Right lobe of liver (tissue), 6 donors: ENCODE measurements at places on chromosomes 13 and 19. TPM values are rescaled to one million over a fixed set of nuclear protein-coding genes. Genes with fewer than 3 reads are reported as not detected.

GRCh38 chr13:44303681-44304432 lies 69.8 kb upstream of the SERP2 start:
- no peak for DNase-seq
- no peaks in the 10 kb centered on the region for H3K36me3 ChIP-seq
- H3K4me3 ChIP-seq: no peak overlapping the region
- H3K27ac ChIP-seq: no peak overlapping the region
- H3K4me1 ChIP-seq: peaks cover 29% of the 10 kb centered on the region
- no peaks in the 10 kb centered on the region for H3K27me3 ChIP-seq

Gene ALKBH6
- 12.0 TPM for total RNA-seq

Gene JAK3
- total RNA-seq: 1.1 TPM

DNA sequence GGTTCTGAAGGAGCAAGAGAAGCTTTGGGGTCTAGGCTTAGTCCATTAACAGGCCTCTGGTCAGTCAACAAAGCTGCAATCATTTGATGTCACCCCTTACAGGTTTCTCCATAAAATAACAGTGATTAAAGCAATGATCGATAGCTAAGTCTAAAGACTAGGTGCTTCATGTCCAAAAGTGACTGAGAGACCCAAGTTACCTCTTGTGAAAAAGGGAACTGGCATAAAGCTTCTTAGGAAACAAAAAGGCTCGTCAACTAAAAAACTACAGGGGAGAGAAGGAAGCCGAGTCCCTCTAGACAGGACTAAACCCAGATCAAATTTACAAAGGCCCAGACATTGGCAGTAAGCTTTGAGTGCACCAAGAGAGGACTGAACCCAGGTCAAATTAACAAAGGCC lies 2.2 kb downstream of the DCUN1D2 start:
- no peak for DNase-seq
- no peak overlapping the region for H3K27ac ChIP-seq
- no peaks in the 10 kb centered on the region for H3K36me3 ChIP-seq
- H3K27me3 ChIP-seq: no peaks in the 10 kb centered on the region

DNA sequence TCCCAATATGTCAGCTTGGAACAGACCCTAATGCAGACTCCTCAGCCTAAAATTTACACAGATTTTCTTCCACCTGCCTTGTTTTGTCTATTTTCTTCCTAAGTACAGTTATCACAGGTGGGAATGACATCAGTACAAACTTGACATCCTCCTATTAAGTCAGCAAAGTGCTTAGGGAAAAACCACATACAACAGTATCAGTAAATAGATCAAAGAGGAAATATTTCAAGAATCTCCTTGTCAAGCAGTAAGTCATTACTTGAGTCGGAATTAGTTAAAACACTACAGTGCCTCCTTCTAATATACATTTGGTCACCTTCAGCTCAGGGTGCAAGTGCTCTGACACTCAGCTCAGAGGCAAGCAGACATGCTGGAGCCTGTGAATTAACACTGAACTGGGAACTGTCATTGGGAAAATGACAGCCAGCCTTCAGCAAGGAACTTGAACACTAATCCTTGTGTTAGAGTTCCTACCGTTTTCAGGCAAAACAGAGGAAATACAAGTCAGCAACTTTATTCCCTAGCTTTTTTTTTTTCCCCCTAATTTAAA lies 394.3 kb upstream of the HTR2A start:
- H3K4me1 ChIP-seq: no peaks in the 10 kb centered on the region
- no peak overlapping the region for H3K4me3 ChIP-seq
- DNase-seq: no peak
- no peaks in the 10 kb centered on the region for H3K27me3 ChIP-seq
- H3K27ac ChIP-seq: no peak overlapping the region

- no peaks in the 10 kb centered on the region for H3K36me3 ChIP-seq
- no peak overlapping the region for H3K4me3 ChIP-seq
- no peak overlapping the region for H3K27ac ChIP-seq
These were observed 372.9 kb downstream of the MTUS2 start for GRCh38 chr13:29193083-29193482.

DNA sequence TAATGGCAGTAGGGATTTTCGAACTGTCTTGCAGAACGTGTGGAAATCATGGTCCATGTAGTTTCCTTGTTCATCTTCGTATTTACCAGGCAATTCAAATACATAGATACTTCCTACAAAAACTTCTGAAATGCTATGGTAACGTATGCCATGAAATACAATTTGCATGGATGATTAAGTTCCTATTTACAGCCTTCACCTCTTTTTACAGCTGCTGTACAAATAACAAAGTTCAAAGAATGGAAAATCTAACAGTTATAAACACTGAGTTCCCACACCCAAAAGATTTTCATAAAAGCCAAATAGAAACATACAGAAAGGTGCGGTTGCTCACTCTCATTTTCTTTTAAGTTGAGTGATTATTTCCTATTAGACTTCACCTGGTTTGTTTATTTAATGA lies 115.8 kb upstream of the TNFSF11 start:
- no peak for DNase-seq
- H3K4me1 ChIP-seq: no peaks in the 10 kb centered on the region
- H3K27me3 ChIP-seq: no peaks in the 10 kb centered on the region
- no peak overlapping the region for H3K4me3 ChIP-seq
- H3K27ac ChIP-seq: no peak overlapping the region
